OCI-LY7 (cell line): ENCODE measurements at places on chromosomes 7 and 10.

DNA sequence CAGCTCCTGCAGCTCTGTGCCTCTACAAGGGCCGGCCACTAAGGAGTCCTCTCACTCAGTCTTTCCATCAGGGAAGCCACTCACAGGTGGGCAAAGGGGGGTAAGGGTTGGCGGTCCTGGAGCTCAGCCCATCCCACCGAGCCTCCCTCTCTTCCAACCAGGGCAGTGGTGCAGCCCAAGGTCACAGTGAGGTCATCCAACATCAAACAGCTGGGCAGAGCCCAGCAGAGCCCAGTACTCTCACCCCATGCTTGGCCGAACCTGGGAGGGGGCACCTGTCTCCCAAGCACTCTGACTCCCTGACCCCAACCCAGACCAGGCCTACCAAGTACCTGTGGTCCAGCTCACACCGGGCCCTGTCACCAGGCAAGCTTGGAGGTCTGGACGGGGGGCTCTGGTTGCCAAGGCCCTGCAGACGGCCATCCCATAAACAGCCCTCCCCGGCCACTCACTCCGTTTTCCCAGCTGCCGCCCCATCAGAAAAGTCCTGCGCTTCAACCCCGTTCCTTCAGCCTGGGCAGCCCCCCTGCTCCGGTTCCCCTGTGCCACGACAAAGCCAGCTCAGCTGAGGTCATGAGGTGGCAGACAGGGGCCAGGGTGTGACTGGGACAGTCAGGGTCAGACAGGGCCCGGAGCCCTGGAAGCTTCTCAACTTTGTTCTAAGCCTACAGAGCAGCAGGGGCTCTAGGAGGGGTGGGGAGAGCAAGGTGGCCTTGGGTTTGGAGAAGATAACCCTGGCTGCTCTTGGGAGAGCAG, 27.5 kb downstream of the PDGFA start:
- DNase-seq: no peak

DNA sequence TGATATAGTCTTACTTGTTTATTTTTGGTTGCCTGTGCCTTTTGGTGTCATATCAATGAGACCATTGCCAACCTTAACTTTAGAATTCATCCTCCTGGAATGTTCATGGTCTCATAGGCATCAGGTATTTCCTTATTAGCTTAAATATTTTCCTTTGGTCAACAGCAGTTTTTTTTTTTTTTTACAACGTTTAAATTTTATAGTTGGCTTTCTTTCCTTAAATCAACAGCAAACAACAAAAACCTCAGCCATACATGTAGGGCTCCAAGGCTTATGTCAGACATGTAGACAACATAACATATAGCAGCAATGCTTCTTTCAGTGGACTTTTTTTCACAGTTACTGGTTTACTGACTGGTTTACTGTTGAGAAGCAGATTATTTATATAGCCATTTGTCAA, 22.7 kb downstream of the ENTPD7 start:
- no peak for DNase-seq

DNA sequence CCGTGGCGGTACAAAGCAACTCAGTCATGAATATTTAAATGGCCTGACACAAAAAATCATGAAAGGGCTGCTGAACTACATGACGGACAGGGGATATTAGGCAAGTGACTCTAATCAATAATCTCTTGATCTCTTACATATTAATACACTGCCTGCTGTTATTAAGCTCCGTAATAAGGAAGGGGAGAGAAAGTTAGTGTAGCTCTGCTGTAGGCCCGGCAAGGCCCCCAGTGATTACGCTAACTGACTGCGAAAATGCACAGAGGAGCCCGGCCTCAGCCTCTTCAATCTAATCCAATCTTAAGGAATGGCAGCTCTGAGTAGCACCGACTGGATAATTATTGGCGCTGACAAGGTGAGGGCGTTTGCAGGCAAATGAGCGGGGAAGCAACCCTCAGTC, 583.5 kb upstream of the MKI67 start:
- DNase-seq: no peak

- DNase-seq: peak; percentile 53
These were observed 336.9 kb upstream of the NPSR1 start for GRCh38 chr7:34320926-34321661.

DNA sequence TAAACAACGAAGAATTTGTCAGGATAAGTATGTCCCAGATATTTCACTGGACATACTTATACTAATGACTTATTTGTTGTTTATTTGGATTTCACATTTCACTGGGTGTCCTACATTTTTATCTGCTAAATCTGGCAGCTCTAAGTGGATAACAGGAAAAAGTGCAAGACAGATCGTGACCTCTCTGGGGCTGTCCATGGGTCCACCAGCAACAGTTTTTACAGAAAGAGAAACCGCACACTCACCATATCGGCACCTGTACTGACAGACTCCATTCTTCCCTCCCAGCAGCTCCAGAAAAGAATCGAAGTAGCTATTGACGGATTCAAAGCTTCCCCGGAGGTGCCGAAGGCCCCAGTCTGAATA, 393 bp downstream of the PLA2G12B start:
- DNase-seq: no peak

DNA sequence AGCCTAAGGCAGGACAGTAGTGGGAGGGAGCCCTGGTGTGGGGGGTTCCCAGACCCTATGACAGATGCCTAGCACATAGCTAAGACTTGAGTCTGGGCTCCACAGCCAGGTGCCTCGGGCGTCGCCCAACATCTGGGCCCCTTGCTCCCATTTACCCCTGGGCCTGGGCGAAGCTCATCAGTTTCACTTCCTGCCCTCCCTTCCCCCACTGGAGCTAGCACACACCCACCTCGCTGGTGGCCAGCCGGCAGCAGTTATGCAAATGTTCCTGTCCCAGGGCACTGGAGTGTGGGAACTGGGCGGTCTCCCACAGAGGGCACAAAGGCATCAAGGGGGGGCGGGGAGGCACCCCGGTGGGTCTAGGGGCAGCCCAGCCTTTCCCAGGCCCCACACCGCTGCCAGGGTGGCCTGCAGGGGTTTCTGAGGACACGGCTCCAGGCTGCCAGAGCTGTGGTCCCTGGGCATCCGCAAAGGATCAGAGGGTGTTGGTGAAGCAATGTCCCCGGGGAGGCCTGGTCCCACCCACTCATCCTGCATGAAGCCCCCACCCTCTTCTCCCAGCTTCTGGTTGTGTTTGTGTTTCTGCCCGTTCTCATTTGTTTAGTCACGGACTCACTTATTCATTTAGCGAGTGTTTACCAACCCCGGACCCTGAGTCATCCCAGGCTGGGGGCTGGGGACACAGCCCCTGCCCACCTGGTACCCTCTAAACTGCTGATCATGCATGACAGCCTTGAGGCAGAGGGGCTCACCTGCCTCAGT, 20.4 kb downstream of the SH2B2 start:
- DNase-seq: peak; percentile 98

- peak; percentile 96 for DNase-seq
These were observed 40.6 kb downstream of the SYPL1 start for GRCh38 chr7:106071356-106071998.

- no peak for DNase-seq
These were observed 164.4 kb upstream of the NAMPT start for GRCh38 chr7:106448992-106449859.

GRCh38 chr10:64191286-64191685, 670.1 kb downstream of the REEP3 start:
- no peak for DNase-seq

DNA sequence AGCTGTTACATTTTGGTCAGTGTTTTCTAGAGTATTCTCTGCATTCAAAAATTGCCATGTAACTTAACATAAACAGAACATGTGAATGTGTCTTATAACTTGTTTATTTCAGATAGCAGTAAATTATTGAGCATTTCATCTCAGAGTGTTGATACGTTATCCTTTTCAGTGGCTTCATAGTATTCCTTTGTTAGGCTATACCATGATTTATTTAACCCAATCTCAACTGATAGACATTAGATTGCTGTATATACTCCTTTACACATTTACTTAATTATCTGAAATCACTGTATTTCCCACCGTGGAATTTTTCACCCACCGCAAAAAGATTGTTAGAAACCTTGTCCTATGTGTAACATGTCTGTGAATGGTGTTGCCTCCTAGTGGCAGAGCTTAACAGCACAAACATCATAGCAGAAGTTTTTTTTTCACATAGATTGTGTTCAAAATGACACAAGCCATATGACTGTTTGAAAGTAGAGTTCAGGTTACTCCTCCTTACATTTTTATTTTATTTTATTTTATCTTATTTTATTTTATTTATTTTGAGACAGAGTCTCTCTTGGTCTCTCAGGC, 21.4 kb downstream of the SLF2 start:
- DNase-seq: peak; percentile 21
